Activated CD4-positive, CD25-positive, alpha-beta regulatory T cell treated with anti-CD3 and anti-CD28 coated beads, Interleukin-2, amount 50 U/mL, for 72 hours (primary cell): ENCODE measurements at places on chromosomes 5 and 9.

- no peak for DNase-seq
Measured at GRCh38 chr5:4019009-4019769, 423.6 kb downstream of the IRX1 start.

- DNase-seq, result no peak
Measured at GRCh38 chr9:126694206-126695081, 80.7 kb downstream of the LMX1B start.

DNA sequence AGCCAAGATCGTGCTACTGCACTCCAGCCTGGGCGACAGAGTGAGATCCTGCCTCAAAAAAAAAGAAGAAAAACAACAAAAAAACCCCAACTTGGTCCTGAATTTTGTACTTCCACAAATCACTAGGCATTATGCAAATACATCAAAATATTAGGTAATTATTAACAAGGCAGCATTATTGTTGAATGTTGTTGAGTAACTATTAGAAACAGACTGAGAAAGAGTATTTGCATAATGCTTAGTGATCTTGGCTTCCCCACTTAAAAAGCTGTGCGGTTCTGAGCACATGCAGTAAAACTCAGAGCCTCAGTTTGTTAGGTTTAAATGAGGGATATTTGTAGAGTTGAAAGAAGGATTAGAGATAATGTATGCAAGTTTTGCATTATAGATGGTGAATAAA lies 64.2 kb downstream of the SCAMP1 start:
- DNase-seq, result no peak

GRCh38 chr5:72326306-72326649 lies 6.1 kb downstream of the PTCD2 start:
- no peak for DNase-seq

DNA sequence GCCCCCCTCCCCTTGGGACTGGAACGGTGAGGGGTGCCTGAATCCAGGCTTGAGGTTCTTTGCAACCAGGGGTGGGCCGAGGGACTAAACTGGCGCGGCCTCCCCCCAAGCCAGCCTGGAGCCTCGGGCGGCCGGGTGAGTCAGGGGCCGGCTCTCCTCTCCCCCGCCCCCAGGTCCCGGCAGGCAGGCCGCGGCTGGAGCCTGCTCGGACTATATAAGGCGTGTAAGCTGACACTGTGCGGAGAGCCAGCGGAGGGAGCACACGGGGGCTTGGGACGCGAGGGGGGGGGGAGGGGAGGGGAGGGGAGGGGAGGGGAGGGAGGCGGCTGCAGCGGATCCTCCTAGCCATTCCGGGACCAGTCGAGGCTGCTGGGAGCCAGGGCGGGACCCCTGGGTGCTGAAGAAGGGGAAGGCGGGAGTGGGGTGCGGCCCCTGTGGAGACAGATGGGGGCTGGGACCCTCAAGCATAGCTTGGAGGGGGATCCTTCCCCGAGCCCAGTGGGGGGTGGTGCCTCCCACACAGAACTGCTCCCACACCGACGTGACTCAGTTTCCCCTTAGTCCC lies 595 bp downstream of the PDLIM7 start:
- DNase-seq, result no peak

DNA sequence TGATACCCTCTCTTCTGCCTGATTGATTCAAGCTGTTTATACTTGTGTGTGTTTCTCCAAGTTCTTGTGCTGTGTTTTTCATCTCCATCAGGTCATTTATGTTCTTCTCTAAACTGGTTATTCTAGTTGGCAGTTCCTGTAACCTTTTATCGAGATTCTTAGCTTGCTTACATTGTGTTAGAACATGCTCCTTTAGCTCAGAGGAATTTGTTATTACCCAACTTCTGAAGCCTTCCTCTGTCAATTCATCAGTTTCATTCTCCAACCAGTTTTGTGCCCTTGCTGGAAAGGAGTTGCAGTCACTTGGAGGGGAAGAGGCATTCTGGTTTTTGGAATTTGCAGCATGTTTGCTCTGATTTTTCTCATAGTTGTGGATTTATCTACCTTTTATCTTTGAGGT lies 126.2 kb upstream of the FTMT start:
- DNase-seq, result no peak

DNA sequence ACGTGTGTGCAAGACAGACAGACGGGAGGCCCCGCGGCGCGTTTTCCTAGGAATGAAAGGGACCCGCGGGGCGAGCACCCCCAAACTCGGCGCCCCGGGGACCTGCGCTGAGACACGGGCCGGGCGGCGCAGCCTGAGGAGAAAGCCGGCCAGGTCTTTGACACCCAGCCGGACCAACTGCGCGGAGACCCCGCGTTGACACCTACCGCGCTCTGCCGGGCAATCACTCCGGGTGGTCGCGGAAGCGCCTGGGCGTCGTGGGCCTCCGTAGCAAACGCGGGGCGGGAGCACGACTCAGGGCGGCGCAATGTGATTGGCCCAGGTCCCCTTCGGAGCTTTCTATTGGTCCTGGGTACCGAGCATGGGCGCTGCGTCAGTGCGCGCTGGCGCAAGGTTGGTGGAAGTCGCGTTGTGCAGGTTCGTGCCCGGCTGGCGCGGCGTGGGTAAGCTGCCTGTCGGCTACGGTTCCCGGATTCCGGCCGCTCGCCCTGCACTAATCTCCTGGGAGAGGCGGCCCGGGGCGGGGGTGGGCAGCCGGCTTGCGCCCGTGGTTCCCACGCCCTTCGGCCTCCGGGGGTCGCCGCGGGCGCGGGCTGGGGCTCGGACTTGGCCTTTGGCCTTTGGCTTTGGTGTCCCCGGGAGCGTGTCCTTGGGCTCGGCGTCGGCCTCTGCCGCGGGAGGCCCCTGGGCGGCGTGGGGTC lies at the start of the genes FASTKD3 and MTRR:
FASTKD3 (minus strand) TSS at position 259 of the 701 bp plus-strand sequence. CDS start 948 bp downstream, outside the sequence.
MTRR (plus strand) TSS at position 376 of the 701 bp plus-strand sequence. CDS start 1,647 bp downstream, outside the sequence.
- DNase-seq, result peak; percentile 88

- no peak for DNase-seq
Measured at GRCh38 chr5:110638970-110639902, 87.2 kb downstream of the TMEM232 start.

- no peak for DNase-seq
Measured at GRCh38 chr5:117691081-117691870, 1116.7 kb upstream of the SEMA6A start.

DNA sequence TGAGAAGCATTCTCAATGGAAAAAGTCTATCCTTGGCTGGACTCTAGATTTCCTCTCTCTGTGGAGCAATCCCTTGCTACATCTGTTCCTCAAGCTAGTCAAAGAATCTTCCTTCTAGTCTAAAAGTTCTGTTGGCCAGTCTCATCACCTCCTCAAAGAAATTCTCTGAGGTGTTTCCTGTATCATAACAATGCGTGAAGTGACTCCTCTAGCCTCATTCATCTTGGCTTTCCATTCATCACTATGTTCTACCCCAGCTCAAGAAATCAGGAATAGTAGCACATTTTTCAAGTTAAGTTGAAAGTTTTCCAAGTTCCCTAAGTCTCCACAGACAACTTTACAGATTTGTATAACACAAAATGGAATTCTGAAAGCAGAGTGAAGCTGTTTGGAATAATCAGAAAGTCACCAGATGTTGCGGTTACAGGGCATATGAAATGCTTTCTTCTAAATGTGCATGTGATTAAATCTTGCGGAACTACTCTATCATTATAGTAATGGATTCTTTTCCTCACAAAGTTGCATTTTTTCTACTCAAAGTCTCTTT lies 176.6 kb upstream of the FREM1 start:
- DNase-seq, result no peak

DNA sequence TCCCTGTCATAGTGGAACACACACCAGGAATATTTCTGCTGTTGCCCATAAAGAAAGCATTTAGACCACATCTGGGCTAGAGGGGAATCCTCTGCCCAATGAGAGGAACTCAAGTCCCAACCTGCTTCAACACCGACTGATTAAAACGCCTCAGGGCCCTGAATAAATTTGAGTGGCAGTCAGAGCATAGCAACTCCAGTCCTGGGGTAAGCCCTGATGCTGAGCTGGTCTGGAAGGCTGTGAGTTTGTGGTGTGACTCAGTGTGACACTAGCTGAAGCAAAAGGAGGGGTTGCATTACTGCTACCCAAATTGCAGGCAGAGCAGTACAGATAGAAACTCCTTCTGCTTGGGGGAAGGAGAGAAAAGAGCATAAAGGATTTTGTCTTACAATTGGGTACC lies 148.3 kb downstream of the PRDM9 start:
- no peak for DNase-seq

DNA sequence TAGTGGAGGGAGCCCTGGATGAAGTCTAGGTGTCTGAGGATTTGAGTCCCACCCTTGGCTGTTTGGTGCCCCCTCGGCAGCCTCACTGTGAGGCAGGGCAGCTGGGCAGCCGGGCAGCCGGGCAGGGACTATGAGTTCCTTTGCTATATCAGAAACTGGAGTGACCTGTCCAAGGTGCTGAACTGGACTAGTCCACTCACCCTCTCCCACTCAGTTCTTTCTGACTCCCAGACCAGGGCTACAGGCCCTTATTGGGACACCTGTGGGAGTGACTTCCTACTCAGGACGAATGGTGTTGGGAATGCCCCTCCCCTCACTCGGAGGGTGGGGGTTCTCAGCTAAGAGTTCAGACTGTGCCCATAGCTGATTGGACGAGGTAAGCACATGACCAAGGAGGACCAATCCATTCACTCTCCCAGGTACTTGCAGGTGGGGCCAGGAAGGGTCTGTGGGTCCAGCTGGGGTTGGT lies 34.1 kb upstream of the RAPGEF1 start:
- DNase-seq, result no peak

DNA sequence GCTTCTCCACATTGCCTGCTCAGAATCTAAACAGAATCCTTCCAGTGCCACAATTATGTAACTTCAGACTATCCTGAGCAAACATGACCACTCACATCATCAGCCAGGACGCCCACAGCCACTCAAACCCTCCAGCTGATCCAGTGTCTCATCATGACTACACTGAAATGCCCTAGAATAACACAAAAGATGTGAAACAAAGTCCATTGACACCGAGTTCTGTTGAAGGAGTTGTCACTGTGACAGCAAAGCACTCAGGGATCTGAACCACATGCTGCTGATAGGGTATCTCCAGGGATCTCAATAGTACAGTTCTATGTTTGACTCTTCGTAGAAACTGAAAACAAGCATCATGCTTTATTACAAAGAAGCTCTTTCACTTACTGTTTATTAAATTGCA lies 150.2 kb downstream of the GABBR2 start:
- no peak for DNase-seq

DNA sequence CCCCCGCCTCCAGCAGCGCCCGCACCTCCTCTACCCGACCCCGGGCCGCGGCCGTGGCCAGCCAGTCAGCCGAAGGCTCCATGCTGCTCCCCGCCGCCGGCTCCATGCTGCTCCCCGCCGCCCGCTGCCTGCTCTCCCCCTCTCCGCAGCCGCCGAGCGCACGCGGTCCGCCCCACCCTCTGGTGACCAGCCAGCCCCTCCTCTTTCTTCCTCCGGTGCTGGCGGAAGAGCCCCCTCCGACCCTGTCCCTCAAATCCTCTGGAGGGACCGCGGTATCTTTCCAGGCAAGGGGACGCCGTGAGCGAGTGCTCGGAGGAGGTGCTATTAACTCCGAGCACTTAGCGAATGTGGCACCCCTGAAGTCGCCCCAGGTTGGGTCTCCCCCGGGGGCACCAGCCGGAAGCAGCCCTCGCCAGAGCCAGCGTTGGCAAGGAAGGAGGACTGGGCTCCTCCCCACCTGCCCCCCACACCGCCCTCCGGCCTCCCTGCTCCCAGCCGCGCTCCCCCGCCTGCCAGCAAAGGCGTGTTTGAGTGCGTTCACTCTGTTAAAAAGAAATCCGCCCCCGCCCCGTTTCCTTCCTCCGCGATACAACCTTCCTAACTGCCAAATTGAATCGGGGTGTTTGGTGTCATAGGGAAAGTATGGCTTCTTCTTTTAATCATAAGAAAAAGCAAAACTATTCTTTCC lies 19.3 kb downstream of the CDKN2A start:
- DNase-seq, result no peak

DNA sequence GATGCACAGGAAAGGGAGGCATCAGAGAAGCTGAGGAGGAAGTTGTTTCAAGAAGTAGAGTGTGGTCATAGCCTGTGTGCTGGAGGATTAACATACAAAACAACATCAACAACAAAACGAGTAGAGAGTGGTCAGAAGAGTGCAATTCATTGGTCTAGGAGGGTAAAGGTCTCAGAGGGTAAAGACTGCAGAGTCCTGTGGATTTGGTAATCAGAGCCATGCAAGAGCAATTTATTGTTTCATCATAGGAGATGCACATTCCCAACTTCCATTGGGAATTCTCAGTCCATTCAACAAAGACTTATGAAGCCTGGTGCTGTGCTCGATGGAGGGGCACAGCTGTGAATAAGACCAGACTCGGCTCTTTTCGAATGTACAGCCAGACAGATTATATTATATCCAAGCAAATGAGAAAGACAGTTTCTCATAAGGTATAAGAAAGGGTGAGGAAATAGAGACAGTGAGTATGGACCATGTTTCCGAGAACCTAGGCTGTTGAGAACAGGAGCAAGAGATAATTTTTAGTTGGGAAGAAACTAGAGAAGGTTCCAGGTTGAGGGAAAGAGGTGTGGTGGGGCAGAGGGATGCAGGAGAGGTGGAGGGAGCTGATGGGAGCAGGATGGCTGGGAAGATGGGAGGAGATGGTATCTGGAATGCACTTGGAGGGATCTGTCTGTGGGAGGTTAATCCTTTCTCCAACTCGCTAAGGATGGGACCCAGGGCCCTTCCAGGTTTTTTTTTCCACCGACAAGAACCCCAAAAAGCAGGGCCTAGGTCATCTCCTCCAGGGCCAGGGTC lies 7.9 kb upstream of the MYORG start:
- DNase-seq, result no peak

- DNase-seq, result no peak
Measured at GRCh38 chr9:38061326-38061977, 7.6 kb downstream of the SHB start.

GRCh38 chr5:145925353-145925752 lies 11.0 kb upstream of the SH3RF2 start:
- no peak for DNase-seq

DNA sequence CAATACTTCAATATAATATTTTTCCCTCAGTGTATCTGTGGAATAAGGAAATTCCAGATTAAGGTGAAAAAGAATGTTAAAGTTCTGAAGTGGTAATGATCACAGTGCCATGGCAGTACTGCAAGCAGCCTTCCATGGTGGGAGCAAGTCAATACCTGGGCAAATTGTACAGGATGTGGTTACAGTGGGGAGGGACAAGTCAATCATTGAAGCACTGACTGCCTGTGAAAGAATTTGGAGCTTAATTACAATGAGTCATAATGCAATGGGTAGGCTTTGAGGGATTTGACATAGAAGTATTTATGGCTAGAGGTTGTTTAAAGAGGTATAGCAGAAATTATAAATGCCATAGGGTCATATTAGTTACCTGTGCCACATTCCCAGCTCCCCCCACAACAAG lies 786.5 kb upstream of the ACO1 start:
- no peak for DNase-seq

DNA sequence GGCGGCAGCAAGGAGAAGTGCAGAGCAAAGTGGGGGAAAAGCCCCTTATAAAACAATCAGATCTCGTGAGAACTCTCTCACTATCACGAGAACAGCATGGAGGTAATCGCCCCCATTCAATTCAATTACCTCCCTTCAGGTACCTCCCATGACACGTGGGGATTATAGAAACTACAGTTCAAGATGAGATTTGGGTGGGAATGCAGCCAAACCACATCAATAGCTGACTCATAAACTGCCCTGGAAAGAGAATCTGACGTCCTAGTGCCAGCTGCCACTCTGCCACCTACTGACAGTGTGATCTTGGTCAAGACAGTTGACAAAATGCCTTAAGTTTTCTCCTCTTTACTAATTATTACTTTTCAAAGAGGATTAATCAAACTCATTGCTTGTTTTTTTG lies 128.3 kb downstream of the GPBP1 start:
- DNase-seq, result no peak
